ENCODE measurements at places on chromosomes 3 and 15.

- DNase-seq: no peak
Observed at GRCh38 chr3:106068795-106069194, 200.0 kb upstream of the CBLB start.

GRCh38 chr3:188906236-188906635 is 265.5 kb upstream of the TPRG1 start:
- no peak for DNase-seq

- DNase-seq: no peak
Observed at GRCh38 chr3:39272191-39272590, 7.6 kb downstream of the CX3CR1 start.

DNA sequence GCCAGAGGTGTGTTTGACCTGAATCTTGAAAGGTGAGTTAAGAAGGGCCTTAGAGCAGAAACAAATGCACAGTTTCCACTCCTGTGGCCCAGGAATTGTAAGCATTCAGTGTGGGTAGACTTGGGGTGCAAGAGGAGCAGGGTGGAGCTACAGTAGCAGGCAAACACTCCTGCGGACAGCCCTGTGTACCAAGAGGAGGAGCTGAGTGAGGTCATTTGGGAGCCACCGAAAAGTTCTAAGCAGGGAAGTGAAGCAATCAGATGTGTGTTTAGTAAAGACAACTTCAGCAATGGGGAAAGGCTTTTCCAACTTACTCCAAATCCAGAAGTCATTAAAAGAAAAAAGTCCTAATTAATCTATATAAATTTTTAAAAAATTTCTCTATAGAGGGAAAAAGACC is 99.3 kb downstream of the ARHGEF26 start:
- no peak for DNase-seq

GRCh38 chr3:188365988-188366698 is 212.2 kb downstream of the LPP start:
- no peak for DNase-seq
